T-helper 22 cell (primary cell): ENCODE measurements at places on chromosomes 12 and 14.
A peak's percentile ranks its signal among the peaks of the same experiment; 100 is the strongest.

DNA sequence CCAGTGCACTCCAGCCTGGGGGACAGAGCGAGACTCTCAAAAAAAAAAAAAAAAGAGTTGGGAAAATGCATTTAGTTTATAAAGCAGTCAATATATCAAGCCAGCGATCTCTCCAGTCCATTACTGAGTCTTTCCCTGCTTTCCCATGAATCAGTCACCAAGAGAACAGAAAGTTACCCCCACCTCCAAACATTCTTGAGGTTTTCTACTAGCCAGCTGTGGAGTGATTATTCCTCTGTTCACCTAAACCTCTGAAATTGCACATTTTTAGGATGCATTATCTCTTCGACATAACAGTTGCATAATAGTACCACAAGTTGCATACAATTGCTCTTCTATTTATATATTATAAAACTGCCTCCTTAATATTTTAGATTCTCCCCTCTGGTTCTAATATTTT lies 134.8 kb upstream of the DIO3 start:
- no peak for DNase-seq

DNA sequence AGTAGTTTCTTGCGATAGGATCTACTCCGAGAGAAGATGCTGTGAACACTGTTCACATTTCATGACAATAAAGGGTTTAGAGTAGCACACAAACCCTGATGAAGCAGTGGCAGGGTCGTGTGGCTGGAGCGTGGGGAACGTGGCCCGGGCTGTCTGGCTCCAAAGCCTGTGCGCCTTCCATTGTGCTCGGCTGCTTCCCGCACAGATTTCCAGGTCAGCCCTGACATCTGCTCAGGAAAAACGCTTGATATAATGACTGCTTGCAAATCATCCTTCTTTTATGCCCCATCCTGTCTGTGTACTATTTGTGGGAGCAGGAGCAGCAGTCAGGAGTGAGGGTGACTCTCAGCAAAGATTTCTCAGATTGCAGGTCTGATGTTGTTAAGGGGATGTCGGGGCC lies 78.6 kb downstream of the EML1 start:
- no peak for DNase-seq

DNA sequence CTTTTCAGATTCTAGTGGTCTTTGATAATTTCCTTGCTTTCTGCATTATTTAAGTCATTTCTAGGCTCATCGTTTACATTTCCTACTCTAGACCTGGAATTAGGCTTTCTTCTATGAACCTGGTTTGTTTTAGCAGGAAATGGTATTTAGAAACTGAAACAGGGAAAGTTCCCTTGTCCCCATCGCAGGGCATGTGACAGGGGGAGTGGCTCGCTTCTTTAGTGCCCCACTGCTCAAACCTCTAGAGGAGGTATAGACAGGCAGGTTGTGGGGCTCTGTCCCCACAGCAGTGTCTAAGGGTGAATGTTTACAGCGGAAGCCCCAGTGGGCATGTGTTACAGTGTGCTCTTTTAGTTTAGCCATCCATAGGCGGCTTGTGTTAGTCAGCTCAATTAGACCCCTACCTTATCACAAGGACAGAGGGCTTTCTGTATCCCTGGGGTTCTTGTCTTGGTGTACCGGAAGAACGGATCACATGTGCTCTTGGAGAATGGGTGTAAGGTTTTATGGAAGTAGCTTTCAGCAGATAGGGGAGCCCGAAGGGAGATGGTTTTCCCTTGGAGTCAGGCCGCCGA lies 25.0 kb downstream of the IFT81 start:
- DNase-seq, result no peak

DNA sequence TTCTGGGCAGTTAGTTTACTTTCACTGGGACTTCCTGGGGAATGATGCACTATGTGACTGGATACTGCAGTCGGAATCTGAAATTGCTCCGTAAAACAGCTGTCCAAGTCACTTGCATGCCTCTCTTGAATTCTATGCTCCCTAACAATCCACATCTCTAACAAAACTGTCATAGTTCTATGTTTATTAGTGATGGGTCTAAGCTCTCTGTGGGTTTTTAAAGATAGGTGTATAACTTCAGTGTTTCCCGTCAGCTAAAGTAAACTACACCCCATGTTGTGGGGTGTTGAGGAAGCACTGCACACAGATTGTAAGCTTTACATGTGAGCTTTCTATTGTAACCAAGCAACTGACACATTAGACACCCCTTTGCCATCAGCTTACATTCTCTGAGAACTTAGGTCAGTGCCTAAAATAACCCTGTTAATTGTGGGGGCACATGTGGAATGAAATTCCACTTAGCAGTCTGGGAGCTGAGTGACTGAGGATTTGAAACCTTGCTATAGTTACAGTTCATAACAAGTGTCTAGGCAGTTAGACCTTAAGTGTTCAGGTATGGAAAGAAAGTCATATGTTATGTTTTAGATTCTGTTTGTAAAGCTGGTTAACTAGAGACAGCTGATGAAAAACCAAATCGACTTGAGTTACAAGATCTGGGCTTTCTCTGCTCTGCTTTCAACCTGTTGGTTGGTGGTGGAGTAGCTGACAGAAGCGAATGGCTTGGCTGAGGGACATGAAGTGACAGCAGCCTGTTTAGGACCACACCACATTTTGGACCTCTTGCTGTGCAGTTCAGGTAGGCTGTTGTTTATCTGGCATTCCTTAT lies 165.7 kb downstream of the AKAP6 start:
- no peak for DNase-seq

- DNase-seq, result no peak
Measured at GRCh38 chr14:104445086-104445485, 134.5 kb upstream of the C14orf180 start.

- DNase-seq, result no peak
Measured at GRCh38 chr14:79493081-79493645, 718.1 kb downstream of the DIO2 start.

- DNase-seq, result no peak
Measured at GRCh38 chr12:46693518-46693917, 132.3 kb downstream of the SLC38A4 start.

GRCh38 chr12:91561958-91562325 lies 379.3 kb upstream of the DCN start:
- no peak for DNase-seq

DNA sequence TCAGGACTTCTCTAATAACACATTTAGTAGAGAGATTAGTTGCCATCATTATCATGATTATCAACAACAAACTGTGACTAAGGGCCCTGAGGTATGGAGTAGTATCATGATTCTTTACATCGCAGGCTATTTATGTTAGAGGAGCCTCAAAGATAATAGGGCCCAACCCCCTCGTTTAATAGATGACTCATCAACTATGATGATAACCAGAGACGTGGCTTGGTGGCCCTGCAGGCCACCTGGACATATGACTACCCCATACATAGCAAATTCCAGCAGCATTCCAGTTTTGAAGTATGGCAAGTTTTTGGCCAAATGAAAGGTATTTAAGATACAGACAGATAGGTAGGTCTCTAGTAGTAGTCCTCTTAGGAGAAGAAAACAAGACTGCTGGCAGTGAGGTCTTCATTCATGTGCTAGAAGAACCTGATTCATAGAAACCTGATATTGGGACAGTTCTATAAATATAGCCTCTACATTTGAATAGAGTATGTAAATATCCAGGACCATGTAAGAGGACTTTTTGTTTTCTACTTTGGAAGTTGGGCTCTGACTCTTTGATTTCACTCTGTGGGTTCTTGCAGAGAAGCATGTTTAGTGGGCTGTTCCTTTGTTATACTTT lies 5.6 kb downstream of the RIC8B start:
- DNase-seq, result no peak

DNA sequence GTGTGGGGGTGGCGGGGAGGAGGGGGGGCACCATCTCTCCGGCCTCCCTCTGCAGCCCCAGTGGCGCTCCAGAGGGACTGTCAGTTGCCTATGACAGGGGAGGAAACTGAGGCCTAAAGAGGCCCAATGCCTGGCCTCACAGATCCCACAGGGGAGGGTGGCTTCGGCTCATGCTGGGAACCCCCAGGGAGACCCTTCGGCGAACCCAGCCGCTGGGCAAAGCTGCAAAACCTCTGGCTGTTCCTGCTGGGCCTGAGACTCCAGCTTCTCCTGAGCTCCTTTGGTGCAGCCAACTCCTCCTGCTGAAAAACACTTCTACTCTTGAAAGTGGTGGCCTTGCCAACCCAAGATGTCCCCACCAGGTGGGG lies 170.1 kb upstream of the RTL1 start:
- no peak for DNase-seq

DNA sequence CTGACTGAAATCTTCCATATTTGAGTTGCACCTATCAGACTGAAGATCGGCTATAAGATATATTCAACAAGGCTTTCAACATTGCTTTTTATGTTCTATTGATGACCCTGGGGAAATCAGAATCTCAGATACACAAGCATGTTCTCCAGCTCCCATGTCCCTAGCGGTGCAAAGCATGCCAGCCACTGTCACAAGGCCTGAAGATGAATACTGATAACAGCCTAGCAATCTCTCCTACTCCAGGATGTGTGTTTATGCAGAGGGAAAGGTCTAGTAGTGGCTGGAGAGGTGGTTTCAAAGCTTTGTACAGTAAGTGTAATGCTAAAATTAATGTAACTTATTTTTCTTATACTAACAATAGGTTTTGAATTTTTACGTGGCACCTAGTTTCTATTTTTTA lies 64.6 kb downstream of the SOX5 start:
- DNase-seq, result no peak

GRCh38 chr12:65970821-65971220 lies 146.5 kb downstream of the HMGA2 start:
- DNase-seq, result no peak

DNA sequence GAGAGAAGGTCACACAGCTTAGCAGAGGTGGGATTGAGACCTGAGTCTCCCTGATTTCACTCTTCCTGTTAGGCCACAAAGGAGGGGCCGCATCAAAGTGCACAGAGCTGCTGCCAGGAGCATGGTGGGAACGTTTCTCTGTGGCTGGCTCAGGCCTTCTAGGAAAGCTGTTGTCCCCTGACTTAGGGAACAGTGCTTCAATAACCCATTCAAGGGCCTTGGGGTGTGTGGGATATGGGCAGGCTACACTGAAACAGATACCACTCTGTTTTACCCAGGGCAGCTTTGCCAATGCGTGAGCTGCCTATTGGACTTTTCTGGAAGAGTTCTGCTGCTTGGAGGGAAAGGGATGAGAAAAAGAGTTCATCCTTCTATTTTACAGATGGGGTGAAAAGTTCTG lies 110.0 kb downstream of the ADCK1 start:
- DNase-seq, result no peak

DNA sequence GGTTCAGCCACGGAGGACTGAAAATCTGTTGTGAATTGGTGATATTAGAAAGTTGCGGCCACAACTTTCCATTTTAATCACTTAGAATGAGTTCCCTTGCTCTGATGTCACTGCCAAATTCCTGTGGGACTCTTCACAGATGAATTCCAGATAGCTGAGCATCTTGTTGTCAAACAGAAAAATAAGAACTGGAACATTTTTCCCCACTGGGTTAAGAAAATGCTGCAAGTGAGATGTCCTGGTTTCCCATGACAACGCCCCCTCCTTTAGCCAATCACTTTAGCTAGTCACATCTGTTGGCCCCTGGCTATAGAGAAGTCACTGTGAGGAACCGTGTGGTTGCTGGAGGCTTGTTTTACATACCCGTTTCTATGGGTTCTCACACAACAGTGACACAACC lies 135.9 kb downstream of the KTN1 start:
- no peak for DNase-seq

- DNase-seq, result no peak
Measured at GRCh38 chr14:73795974-73796373, 55.7 kb upstream of the PTGR2 start.

- no peak for DNase-seq
Measured at GRCh38 chr14:90627478-90627877, 188.8 kb downstream of the TTC7B start.

GRCh38 chr14:38279572-38279971 lies 23.7 kb upstream of the CLEC14A start:
- DNase-seq, result no peak

GRCh38 chr12:96501133-96501761 lies 11.9 kb downstream of the CFAP54 start:
- peak; percentile 25 for DNase-seq

DNA sequence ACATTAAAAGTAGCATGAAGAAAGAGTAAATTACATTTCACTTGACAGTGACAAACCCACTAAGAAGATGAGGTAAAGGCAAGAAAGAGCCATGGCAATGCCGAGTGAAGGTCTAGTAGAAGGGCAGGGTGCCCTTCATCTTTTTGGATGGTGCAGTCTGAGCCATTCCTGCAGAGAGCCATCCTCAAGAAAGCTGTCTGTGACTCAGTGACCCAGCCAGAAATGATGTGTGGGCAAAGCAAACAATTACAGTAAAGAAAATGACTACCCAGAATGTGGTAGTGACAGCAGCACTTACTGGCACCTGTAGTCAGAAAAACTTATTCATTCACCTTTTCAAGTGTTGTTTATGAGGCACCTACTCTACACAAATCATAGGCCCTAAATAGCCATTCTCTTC lies 281.7 kb downstream of the DUSP6 start:
- DNase-seq, result no peak

GRCh38 chr12:115341442-115341841 lies 657.5 kb upstream of the TBX3 start:
- no peak for DNase-seq

DNA sequence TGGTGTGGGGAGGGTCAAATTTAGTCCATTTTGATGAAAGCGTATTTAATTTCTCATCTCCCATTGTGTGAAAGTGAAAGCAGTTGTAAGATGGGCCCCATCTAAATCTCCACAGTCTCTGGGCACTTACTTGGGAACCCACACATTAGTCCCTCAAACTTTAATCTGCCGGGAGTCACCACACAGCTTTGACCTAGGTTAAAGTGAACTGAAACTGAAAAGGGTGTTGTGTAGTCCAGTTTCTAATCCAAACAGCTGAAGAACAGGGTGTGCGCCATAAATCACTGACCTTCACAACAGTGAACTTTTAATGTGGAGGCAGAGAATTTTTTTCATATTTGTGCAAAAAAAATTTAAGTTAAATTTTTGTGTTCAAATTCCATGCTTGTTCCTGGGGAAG lies 48.4 kb upstream of the PTPRO start:
- DNase-seq, result no peak

- no peak for DNase-seq
Measured at GRCh38 chr14:96660123-96660522, 137.1 kb upstream of the VRK1 start.

- no peak for DNase-seq
Measured at GRCh38 chr14:63662776-63663175, 21.1 kb upstream of the WDR89 start.

DNA sequence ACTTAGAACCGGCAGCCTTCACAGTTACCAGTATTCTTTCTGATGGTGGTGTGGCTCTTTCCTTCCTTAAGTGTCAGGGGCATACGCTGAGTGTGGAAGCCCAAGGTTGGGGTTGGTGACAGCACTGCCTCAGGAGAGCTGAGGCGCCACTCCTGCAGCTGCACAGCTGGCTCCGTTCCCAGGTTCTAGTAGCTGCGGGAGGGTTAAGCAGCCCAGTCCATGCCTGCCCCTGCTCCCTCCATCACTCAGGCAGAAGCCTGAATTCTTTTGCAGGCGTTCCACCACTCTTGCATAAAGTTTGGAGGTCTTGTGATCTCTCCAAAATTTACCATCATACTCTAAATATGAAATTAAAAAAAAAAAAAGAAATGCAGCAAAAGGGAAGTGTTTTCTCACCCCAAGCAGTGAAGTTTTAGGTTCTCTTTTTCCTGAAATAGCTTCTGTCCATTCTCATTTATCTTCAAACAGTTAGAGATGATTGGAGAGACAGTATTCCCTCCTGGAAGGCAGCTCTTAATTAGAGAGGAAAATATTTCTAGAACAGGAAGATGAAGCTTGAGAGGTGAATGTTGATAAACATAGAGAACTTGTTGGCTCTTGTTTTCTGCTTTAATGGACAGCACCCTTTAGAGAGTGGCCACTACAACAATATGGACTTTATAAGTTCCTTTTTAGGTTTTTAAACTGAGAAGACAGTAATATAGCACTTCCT lies 136.1 kb downstream of the FGD4 start:
- DNase-seq, result no peak

GRCh38 chr12:45789025-45789424 lies 59.5 kb downstream of the ARID2 start:
- no peak for DNase-seq
